Activated CD8-positive, alpha-beta T cell treated with anti-CD3 and anti-CD28 coated beads for 36 hours (primary cell): ENCODE measurements at places on chromosomes 2 and 18. TPM values are rescaled to one million over a fixed set of nuclear protein-coding genes. Genes with fewer than 3 reads are reported as not detected.
A peak's percentile ranks its signal among the peaks of the same experiment; 100 is the strongest.

The FAM124B gene
- not detected for total RNA-seq

GRCh38 chr2:42905341-42906110 lies 113.1 kb upstream of the HAAO start:
- H3K4me1 ChIP-seq = no peaks in the 10 kb centered on the region
- H3K27me3 ChIP-seq = peaks cover 1% of the 10 kb centered on the region
- no peak overlapping the region for H3K4me3 ChIP-seq
- DNase-seq = no peak
- no peak overlapping the region for H3K27ac ChIP-seq
- no peaks in the 10 kb centered on the region for H3K36me3 ChIP-seq

- H3K27ac ChIP-seq = no peak overlapping the region
- no peak overlapping the region for H3K4me3 ChIP-seq
- DNase-seq = no peak
- no peaks in the 10 kb centered on the region for H3K27me3 ChIP-seq
- peaks cover 9% of the 10 kb centered on the region for H3K4me1 ChIP-seq
- H3K36me3 ChIP-seq = no peaks in the 10 kb centered on the region
These were observed 52.2 kb downstream of the MARCO start for GRCh38 chr2:118994172-118994700.

- peaks cover 11% of the 10 kb centered on the region for H3K4me1 ChIP-seq
- no peak overlapping the region for H3K27ac ChIP-seq
- no peak overlapping the region for H3K4me3 ChIP-seq
- DNase-seq = peak; percentile 11
- no peaks in the 10 kb centered on the region for H3K27me3 ChIP-seq
- H3K36me3 ChIP-seq = peaks cover 7% of the 10 kb centered on the region
These were observed 95.3 kb downstream of the SMC6 start for GRCh38 chr2:17658251-17658843.

DNA sequence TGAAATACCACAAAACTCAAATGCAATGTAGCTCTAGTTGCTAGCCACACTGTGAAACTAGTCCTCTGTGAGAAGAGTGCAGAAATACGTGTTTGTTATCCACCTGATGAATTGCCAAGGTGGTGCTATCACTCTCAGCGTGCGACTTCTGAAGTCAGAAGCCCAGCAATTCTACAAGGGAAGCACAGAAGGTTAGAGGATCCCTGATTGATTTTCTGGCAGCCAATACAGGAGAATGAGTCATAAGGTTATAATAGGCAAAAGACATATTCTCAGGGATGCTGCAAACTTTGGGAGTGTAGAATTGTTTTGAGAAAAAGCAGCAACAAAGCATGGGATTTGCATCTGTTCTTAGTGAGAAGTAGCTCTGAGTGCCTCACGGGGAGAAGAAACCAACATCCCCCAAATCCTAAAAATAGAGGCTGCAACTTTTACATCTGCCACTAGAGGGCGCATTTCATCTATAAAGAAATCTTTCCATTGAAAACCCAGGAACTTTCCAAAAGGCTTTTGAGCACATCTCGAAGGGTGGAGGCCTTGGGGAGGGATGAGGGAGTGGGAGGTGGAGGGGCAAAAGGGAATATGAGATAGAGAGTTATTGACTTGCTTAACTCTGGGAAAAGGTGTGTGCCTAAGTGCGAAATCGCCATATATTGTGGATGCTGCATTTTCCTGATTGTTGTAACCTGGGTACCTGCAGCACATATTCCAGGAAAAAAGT lies 78.0 kb downstream of the TMEM182 start:
- no peak overlapping the region for H3K27ac ChIP-seq
- peak; percentile 45 for DNase-seq
- H3K4me1 ChIP-seq = no peaks in the 10 kb centered on the region
- no peaks in the 10 kb centered on the region for H3K36me3 ChIP-seq
- H3K27me3 ChIP-seq = no peaks in the 10 kb centered on the region

GRCh38 chr2:161237392-161238264 lies 70.6 kb upstream of the PSMD14 start:
- H3K4me1 ChIP-seq = peaks cover 33% of the 10 kb centered on the region
- peak; percentile 68 for DNase-seq
- no peaks in the 10 kb centered on the region for H3K27me3 ChIP-seq
- peak overlapping the region; percentile 84 for H3K4me3 ChIP-seq
